Cerebellum (tissue), 4 donors: ENCODE measurements at places on chromosomes 3 and 15.

DNA sequence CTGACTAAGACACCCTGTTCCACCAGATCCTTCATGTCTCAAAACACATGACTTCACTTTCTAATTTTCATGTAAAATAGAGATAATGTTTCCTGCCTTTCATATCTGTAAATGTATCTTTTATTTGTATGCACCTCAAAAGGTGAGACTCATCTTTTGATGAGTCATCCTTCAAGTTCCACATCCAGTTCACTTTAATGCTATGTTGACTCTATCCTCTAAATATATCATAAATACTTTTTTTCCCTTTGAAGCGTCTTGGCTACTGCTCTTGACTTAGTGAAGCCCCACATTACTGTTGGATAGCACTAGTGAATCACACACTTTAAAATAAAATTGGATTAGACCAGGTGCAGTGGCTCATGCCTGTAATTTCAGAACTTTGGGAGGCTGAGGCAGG, 741.1 kb downstream of the VGLL3 start:
- DNase-seq = no peak

- no peak for DNase-seq
Observed at GRCh38 chr3:143956838-143957237, 14.8 kb upstream of the DIPK2A start.

- no peak for DNase-seq
Observed at GRCh38 chr3:167012691-167013090, 367.4 kb downstream of the ZBBX start.

- no peak for DNase-seq
Observed at GRCh38 chr15:60795471-60795870, 316.5 kb upstream of the ICE2 start.

DNA sequence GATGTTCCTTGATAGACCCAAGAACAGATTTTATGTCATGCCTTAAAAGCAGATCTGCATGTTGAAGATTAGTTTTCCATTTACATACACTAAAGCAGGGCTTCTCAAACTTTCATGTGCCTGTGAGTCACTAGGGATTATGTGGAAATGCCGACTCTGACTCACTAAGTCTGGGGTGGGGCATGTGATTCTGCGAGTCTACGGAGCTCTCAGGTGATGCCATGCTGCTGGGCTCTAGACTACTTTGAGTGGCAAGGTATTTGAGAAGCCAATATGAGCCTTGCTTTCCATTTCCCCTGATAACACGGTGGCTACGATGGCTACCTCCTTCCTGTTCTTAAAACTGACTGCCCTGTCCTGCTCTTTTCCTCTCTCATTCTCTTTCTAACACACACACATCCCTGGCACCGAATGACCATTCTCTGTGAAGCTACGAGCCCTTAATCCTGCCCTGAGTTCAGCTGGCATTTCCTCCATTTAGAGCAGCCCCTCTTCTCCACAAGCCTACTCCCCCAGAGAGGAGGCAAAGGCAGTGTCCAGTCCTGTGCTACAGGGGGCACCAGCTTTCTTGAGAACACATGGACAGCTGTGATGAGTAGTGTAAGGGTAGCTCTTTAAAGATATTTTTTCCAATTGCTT, 39.7 kb upstream of the PYGO1 start:
- no peak for DNase-seq

- no peak for DNase-seq
Observed at GRCh38 chr3:50269460-50269859, 513 bp downstream of the SEMA3B start.

DNA sequence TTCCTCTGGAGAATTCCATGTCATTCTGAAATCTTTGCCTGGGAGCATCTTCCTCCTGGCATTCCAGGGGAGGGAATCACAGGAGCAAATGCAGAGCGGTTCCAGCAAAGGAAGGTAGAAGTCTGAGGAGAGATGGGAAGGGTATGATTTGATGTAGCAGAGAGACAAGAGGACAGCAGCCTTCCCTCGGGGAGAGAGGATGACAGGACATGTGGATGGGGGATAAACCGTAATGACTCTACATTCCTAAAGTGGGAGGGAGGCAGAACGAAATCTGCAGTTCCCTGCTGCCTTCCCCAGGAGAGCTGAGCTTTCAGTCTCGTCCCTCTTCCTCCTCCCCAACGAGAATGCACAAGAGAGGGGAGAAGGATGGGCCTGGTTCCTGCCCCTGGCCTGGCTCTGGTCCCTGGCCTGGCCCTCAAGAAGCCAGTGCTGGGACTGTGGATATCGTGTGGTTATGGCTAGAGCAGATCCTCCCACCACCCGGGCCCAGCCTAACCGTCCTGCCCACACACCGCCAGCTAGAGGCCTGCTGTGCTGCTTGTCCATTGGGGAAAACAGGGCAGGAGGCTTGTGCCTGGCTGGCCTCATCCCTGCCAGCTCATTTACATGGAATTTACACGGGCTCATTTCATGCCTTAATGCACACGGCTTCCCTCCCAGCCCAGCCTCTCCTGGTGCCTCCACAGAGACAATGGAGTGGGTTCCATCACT, 26.6 kb downstream of the SEMA7A start:
- DNase-seq = peak; percentile 73

GRCh38 chr15:37581866-37582532, 352.4 kb upstream of the TMCO5A start:
- DNase-seq = no peak

GRCh38 chr3:45443459-45443858, 55.1 kb downstream of the LARS2 start:
- no peak for DNase-seq
